ENCODE measurements at places on chromosomes 4 and X.

- DNase-seq: no peak
Measured at GRCh38 chr4:35189988-35190613, 1054.2 kb downstream of the ARAP2 start.

DNA sequence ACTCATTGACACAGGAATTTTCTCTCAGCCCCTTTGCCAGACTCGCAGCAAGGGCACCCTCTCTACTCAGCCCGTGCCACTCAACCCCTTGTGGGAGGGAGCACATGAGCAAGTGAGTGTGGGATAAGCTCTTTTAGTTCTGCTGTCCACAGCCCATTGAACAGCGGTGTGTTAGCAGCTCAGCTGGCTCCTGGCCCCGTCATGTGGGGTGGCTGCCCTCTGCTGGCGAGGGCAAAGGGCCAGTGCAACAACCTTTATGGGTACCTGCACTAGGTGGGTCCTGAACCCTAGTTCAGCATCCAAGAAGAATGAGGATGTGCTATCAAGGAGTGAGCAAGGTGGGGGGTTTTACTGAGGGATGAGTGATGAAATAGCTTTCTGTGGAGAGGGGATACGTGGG is 85.0 kb upstream of the ZNF81 start:
- DNase-seq: peak; percentile 40

DNA sequence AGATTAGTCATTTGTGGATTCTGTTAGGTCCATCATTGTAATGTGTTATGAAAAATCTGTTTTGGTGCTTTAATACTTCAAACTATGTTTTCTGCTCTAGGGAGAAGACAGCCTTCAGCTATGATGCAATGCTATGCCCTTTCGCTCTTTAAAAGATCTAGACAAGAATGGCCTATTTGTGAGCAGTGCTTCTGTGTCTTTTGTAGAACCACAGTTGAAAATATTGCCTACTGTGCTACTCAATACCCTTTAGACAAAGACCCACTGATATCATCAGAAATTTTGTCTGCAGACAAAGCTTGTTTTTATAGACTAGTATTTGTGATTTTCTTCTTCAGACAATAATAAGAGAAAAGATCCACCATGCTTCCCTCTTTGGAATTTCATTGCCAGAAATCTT is 44.6 kb upstream of the SLITRK2 start:
- DNase-seq: no peak

DNA sequence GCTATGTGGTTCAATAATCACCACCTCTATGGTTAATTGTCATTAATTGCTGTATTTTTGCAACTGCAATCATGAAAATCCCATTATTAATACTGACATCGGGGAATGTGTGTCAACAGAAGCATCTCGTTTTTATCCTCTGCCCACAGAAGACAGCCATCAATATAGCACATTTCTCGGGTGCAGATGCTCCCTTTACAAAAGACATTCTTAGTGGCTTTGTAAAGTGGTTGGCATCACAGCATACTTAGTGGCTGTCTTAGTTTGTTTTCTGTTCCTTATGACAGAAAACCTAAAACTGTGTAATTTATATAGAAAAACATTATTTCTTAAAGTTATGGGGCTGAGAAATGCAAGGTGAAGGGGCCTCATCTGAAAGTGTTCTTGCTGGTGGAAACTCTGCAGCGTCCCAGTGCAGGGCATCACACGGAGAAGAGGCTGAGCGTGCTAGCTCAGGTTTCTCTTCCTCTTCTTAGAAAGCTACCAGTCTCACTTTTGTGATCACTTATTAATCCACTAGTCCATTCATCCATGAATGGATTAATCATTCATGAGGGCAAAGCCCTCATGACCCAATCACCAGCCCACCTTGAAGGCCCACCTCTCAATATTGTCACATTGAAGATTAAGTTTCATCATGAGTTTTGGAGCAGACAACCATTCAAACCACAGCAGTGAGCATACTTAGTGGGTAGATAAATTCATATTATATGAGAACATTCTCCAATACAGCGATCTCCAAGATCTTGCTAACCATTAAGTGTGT is 1067.7 kb upstream of the PABPC4L start:
- DNase-seq: no peak

DNA sequence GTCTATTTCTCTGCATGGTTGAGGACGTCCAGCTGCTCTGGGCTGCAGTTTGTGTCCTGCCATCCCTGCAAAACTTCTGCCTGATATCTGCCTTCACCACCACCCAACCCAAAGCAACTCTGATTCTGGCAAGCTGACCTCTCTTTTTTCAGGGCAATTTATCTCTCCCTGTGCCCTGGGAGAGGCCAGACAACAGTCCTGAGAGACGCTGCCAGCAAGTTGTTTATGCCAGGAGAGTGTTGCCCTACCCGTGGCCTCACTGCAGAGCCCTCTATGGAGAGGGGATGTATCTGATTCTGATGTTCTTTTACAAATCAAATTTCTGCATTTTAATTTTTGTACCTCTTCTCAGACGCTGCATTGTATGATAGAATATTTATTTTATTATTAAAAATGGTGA is 36.6 kb upstream of the BRWD3 start:
- no peak for DNase-seq
